ENCODE measurements at places on chromosomes 2 and 18. TPM values are rescaled to one million over a fixed set of nuclear protein-coding genes. Genes with fewer than 3 reads are reported as not detected.

GRCh38 chr2:48586433-48586832, 31.2 kb upstream of the GTF2A1L start:
- no peak for DNase-seq

DNA sequence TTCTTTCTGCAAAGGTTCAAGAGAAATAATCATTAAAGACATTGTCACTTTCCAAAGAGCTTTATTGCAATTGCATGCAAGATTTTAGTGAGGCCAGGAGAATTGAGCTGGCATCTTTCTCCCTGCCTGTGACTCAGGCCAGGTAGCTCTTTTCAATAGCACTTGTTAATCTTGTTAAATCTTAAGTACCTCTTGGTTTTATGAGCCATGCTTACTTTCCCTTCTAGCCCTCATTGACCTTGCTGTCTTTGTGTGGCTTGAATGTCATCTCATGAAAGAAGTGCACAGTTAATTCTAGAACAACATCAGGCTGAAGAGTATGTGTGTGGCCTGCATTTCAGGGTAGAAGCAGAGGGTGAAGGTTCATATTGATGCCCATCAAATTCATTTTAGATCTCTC, 14.8 kb upstream of the LGALSL start:
- DNase-seq = no peak

- peak; percentile 55 for DNase-seq
These were observed 33.7 kb upstream of the NTSR2 start for GRCh38 chr2:11703700-11704099.

- DNase-seq = no peak
These were observed 425.1 kb downstream of the CBLN2 start for GRCh38 chr18:72119082-72119481.

GRCh38 chr2:197904446-197904845, 100.1 kb downstream of the PLCL1 start:
- no peak for DNase-seq

Gene THOC1
- total RNA-seq = 42.2 TPM

Gene WDR54
- total RNA-seq = 13.8 TPM

Gene COL3A1
- 1,297 TPM for total RNA-seq

Gene ANKRD36B
- total RNA-seq = 8.5 TPM
